Urinary bladder (tissue), 4 donors: ENCODE measurements at places on chromosomes 11 and 22.

- no peak for DNase-seq
Measured at GRCh38 chr11:87851234-87851633, 324.0 kb downstream of the RAB38 start.

DNA sequence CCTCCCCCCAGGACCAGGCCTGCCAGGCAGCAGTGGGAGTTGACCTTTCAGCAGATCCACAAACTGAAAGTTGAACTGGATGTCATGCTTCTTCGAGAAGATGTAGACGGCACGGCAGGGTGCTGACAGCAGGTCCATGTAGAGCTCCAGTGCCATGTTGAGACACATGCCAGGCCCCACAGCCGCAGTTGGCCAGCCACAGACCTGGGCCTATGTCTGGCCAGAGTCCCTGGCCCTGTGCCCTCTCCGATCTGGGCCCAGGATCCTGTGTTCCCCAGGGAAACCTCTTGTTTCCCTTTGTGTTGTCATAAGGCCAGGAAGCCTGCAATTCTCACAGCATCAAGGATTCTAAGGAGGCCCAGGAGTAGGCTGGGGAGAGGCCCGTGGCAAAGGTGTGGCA lies at the start of gene GSTT4:
GSTT4 (minus strand) TSS at position 253 of the 400 bp plus-strand sequence; CDS start at position 156, 97 bp downstream.
- no peak for DNase-seq

DNA sequence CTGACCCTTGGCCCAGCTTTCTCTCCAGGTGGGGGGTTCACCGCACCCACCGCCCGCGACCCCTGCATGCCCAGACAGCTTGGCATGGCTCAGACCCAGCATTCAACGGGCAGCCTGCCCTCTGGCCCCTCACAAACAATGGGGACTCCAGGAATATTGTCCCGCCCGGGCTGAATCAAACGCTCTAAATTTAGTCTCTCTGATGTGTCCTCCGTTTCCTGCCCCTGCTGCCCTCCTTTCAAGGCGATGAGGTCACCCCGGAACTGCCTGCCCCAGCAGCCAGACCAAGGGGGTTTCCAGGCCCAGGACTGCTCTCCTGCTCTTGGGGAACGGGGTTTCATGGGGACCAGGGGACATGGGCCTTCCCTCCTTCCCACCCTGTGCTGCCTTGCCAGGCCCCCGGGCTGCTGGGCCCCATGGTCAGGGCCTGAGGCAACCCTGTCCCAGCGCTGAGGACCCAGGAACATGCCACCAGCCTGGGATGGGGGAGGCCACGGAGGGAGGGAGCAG lies 10.1 kb upstream of the PDGFB start:
- no peak for DNase-seq

- no peak for DNase-seq
Measured at GRCh38 chr11:121188776-121189175, 87.7 kb downstream of the TECTA start.

DNA sequence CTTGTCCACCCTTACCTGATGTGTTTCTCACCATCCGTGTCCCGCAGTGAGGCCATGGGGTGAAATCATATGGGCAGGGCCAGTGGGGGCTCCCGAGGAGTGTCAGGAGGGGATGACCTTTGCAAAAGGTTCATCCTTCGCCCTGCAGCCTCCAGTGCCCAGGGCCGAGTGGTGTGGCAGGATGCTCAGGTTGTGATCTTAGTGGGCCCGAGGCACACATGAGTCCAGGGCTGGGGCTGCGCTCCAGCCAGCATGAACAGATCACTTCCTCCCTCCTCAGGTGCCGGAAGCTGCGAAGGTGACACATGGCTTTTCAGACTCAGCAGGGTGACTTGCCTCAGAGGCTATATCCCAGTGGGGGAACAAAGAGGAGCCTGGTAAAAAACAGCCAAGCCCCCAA lies 2.8 kb upstream of the FKBP2 start:
- no peak for DNase-seq

- no peak for DNase-seq
Measured at GRCh38 chr11:26096451-26096850, 235.5 kb upstream of the ANO3 start.

GRCh38 chr22:39392341-39392948 lies 7.1 kb upstream of the TAB1 start:
- DNase-seq = no peak

DNA sequence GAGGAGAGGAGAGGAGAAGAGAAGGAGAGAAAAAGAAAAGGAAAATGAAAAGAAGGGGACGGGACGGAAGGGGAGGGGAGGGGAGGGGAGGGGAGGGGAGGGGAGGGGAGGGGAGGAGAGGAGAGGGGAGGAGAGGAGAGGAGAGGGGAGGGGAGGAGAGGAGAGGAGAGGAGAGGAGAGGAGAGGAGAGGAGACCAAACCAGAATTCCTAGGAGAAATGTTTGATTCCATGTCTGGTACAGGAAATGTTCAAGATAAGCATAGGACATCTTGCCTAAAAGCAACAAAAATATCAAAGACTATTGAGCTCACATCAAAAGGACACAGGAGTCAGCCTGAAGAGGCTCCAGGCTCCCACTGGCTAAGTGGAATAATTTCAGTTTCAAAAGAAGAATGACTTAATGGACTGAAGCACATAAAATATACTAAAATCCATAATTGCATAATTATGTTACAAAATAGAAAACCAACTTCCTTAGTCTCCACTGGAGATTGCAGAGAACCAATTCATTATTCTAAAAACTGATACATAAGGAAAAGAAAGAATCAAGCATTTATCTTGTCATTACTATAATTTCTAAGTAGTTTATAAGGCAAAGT lies 101.1 kb upstream of the APOA1 start:
- no peak for DNase-seq

DNA sequence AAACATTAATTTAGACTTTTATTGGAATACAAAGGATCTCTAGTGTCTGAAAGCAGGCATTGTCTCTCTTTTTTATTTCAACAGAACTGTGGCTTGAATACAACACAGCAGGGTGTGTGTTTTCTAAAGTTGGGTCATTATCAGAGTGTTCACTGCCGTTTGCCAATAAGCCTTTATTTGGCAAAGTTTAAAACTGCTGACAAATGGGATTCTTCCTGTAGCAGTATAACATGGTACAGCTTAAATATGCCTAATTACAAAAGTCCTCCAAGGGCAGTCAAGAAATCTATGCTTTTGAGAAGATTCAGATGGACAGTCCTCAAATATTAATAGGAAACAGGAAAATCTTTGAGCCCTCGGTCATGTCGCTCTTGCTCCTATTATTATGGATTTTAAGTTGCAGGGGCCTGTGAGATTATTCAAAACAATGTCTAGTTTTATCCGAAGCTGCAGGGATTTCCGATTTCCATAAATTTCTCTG lies 199.9 kb downstream of the MAML2 start:
- no peak for DNase-seq

GRCh38 chr22:36383110-36383581 lies 4.6 kb downstream of the MYH9 start:
- no peak for DNase-seq

DNA sequence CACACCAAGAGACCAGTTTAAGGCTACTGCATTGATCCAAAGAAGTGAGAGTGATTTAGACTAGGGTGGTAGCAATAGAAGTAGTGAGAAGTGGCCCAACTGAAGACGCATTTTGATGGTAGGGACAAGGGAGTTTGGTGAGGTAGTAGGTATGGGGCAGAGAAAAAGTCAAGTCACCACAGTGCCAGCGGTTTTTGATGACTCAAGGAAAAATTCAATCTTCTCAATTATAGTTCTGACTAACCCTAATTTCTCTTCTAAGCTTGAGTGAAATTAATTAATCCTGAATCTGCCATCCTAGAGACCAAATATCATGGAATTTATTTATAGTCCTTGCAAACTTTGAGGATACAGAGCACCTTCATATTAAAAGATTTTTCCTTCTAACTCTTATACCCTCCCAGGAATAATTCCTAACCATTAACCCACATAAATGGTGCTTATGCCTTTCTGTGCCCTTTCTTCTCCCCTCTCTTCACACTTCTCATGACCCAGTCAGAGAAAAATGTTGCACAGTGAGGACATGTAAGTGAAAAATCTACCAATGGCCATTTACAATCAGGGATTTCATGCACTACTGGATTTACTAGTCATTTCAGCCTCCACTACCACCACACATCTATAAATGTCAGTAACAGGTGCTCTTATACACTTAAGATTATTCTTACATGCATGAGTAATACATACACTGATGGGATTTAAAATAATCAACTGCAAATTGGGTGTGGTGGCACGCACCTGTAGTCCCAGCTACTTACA lies 45.9 kb upstream of the ARHGAP32 start:
- DNase-seq = no peak

- no peak for DNase-seq
Measured at GRCh38 chr22:48842583-48842945, 985.1 kb downstream of the BRD1 start.
